ENCODE measurements at places on chromosomes 3 and 15.

DNA sequence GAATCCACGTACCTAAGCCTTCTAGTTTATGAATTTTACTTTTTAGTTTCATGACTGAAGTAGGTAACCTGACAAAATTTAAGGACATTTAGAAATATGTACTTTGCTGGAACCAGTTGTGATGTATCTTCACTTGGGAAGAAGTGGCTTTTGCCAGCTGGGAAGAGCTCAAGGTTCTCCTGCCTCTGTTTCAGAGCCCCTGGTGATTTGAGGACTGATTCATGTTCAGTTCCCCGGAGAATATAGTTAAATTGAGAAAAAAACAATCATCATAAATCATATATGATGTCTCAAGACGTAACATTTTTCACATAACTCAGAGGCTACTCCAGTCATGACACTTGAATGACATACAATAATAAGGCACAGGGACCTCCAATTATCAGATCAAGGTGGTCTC lies 473.4 kb downstream of the EPHA3 start:
- DNase-seq = no peak

- DNase-seq = no peak
Observed at GRCh38 chr3:38090453-38090852, 46.5 kb downstream of the ACAA1 start.

- DNase-seq = no peak
Observed at GRCh38 chr3:27637346-27637995, 84.7 kb downstream of the EOMES start.

GRCh38 chr15:79977431-79978054 lies 6.5 kb upstream of the BCL2A1 start:
- no peak for DNase-seq

GRCh38 chr3:193270451-193270850 lies 29.4 kb downstream of the PLAAT1 start:
- peak; percentile 12 for DNase-seq

GRCh38 chr3:177624528-177625495 lies 427.5 kb upstream of the TBL1XR1 start:
- DNase-seq = peak; percentile 16

GRCh38 chr3:30747771-30748281 lies 141.4 kb downstream of the TGFBR2 start:
- DNase-seq = peak; percentile 4

- no peak for DNase-seq
Observed at GRCh38 chr15:68348081-68348480, 70.5 kb downstream of the FEM1B start.

DNA sequence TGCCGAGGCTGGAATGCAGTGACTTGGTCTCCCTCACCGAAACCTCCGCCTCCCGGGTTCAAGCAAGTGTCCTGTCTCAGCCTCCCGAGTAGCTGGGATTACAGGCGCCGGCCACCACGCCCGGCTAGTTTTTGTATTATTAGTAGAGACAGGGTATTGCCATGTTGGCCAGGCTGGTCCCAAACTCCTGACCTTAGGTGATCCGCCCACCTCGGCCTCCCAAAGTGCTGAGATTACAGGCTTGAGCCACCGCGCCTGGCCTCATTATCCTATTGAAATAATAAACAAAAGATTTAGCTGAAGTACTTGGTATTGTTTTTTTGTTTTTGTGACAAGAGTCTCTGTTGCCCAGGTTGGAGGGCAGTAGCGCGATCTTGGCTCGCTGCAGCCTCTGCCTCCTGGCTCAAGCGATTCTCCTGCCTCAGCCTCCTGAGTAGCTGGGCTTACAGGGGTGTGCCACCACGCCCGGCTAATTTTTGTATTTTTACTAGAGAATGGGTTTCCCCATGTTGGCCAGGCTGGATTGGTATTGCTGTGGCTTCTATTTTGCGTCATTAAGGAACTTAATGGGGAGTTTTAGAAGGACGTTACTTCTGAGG lies 1.5 kb downstream of the RPL35A start:
- DNase-seq = no peak

GRCh38 chr15:95626501-95627361 lies 703.8 kb upstream of the NR2F2 start:
- DNase-seq = peak; percentile 19

DNA sequence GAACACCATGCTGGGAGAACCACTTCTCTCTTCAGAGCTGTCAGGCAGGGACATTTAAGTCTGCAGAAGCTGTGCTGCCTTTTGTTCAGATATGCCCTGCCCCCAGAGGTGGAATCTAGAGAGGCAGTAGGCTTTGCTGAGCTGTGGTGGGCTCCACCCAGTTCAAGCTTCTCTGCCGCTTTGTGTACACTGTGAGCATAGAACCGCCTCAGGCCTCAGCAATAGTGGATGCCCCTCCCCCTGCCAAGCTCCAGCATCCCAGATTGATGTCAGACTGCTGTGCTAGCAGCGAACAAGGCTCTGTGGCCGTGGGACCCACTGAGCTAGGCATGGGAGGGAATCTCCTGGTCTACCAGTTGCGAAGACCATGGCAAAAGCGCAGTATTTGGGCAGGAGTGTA lies 121.6 kb downstream of the NFKBIZ start:
- DNase-seq = no peak

DNA sequence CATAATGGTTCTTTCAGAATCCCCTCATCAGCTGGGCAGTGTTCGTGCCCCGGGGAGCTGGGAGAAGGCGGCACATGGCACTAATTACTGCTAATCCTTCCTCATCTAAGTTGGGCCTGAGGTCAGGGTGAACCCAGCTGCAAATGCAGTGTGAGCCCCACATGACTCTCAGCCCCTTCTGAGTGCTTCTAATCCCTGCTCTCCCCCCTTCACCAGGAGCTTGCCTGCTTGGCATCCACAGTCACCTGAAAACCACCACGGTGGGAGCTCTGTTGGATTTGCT lies 455 bp upstream of the TRPM1 start:
- DNase-seq = no peak

DNA sequence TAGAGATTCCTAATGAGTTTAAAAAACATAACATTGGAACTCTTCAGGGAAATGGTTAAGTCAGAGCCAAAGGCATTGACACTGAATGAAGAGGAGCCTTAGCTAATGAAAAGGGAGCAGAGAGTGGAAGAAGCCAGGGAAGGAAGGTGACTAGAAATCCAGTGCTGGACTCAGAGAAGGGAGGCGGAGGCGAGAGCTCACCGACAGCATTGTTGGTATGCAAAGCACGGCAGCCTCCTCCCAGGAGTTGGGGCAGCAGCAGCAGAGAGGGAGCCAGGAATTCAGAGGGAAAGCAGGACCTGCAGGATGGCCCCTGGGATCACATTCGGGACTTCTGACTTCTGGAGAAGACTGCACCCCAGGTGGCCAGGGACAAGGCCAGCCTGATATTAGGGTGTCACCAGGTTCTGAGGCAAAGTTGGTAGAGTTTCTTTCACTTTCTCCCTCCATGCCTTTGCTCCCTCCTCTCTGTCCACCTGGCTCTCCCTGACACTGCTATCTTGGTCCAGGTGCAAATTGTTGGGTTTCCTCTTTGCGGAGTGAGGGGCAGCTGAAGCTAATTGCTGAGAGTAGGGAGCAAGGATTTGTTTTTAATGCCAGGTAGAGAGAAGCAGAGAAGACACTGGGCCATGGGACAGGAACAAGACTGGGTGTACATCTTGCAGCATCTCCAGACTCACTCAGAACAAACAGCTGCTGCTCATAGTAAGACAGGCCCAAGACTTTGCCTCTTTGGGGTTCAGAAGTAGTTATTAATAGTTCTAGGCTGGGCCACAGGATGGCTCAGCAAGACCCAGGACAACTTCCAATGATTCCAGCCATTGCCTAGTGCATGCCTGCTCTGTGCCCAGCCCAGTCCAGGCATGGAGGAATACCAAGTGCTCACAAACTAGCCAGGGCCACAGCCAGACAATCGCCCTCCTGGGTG lies 157.9 kb downstream of the TLE3 start:
- DNase-seq = no peak

GRCh38 chr3:13019243-13020095 lies 53.8 kb downstream of the IQSEC1 start:
- DNase-seq = no peak

DNA sequence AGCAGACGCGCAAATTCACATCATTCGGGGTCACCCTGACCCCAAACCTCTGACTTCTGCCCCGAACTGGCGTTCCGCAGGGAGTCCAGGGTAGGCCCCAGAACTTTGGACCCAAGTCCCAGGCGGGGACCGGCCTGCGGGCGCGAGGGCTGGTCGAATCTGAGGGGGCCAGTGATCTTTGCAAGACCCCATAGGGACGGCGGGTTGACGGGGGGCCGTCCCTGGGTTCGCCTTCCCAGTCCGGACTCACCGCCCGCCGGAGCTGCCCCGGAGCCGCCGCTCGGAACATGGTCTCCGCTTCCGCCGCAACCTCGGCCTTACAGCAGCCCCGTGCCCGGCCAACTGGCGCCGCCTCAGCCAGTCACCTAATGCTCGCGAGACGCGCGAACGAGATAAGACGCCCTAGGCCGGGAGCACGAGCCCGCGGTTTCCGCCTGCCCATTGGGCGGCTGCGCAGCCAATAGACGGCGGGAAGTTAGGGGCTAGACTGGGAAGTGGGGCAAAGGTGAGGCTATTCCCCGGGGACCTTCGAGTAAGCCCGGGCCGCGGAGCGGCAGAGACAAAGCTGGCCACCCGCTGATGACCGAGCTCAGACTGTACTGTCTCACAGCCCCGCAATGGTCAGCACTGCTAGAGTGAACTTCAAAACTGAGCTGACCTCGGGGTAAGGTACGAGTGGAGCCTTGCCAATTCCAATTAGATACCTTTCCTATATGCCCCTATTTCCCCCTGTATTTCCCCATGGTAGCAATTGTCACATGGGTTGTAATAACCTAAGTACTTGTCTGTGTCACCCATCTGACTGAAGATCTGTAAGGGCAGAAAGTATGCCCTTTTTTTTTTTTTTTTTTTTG lies at the start of gene ETFA:
Gene ETFA, minus strand, starts transcription at position 370 of the 854 bp plus-strand sequence. Its CDS starts 81 bp downstream, at position 289.
- DNase-seq = peak; percentile 94

DNA sequence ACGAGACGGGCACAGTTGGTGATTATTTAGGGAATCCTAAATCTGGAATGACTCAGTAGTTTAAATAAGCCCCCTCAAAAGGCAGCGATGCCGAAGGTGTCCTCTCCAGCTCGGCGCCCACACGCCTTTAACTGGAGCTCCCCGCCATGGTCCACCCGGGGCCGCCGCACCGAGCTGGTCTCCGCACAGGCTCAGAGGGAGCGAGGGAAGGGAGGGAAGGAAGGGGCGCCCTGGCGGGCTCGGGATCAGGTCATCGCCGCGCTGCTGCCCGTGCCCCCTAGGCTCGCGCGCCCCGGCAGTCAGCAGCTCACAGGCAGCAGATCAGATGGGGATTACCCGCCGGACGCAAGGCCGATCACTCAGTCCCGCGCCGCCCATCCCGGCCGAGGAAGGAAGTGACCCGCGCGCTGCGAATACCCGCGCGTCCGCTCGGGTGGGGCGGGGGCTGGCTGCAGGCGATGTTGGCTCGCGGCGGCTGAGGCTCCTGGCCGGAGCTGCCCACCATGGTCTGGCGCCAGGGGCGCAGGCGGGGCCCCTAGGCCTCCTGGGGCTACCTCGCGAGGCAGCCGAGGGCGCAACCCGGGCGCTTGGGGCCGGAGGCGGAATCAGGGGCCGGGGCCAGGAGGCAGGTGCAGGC lies 318.0 kb downstream of the FGF12 start:
- peak; percentile 61 for DNase-seq

- no peak for DNase-seq
Observed at GRCh38 chr3:5294356-5294755, 106.8 kb downstream of the EDEM1 start.

GRCh38 chr3:124833710-124834332 lies 53.3 kb downstream of the ITGB5 start:
- no peak for DNase-seq

DNA sequence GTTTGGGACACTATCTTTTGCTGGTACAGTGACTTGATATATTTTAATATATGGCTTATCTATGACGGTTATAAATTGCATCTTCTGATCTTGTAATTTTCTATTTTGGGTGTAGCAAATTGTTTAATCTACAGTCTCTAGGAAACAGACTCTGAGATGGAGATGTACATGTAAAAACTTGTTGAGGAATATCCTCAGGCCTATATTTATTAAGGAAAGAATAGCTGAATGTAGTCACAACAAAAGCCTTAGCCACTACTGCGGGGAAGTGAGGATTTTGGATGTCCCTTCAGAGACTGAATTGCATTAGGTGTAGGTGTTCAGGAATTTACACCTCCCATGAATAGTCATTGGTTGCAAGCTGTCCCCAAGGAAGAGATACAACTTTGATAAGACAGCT lies 13.8 kb upstream of the OR5K3 start:
- DNase-seq = no peak

DNA sequence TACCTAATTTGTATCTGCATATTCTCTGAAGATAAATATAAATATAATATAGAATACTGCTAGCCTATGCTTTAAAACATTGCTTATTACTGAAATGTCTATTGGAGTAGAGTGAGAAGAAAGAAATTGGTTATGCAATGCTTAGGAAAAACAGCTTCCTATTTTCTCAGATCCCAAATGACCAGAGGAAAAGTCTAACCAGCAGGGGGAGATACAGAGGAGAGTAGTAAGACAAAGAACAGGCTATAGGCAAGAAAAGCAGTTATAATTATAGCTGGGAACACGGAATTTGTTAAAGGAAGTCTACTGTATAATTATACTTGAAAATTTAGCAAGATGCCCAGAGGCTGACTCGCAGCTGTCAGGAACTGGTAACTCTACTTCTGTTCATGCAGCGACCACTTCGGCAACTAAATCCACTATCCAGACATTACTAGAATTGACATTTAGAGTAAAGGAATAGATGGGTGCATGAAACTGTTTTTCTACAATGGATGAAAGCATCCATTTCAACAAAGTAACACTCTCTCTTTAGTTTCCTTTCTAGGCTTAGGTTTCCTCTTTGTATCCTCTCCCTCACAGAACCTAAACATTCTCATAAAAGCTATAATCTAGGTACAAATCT lies 97.2 kb downstream of the TBC1D5 start:
- DNase-seq = peak; percentile 23

DNA sequence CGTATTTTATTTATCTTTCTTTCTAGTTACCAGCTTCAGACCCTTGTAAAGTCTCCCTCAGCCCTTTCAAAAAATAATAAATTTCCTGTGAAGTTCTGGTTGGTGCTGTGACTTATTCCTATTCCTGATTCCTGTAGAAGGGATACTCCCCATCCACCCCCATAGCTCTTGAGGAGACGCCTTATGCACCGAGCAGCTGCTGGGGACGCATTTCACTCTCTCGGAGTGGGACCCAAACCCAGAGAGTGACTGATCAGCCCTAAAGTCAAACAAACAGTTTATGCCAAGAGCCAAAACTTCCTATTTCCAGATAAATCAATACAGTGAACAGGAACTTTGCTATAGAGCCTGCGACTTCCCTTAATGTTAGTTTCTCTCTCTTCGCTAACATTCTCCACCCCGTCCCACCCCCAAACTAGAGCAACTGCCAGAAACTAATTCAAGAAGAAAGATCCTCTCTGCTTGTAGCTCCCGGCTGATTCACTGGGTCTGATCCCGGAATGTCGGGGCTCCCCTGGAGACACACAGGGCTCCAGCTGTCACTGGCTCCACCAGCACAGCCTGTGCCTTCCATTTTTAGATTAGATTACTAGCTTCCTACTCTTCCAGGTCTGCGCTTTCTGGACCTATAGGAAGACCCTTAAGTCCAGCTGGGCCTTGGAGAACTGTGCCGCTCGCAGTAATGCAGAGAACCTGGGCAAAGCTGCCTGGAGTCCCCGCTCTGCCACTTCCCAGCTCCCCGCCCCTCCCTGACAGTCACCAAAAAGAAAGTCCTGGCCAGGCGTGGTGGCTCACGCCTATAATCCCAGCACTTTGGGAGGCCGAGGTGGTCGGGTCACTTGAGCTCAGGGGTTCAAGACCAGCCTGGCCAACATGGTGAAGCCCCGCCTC lies 45.2 kb downstream of the KLHL25 start:
- no peak for DNase-seq

GRCh38 chr3:64184621-64185020 lies 40.6 kb downstream of the PRICKLE2 start:
- DNase-seq = no peak

- no peak for DNase-seq
Observed at GRCh38 chr3:71010726-71011455, 572.6 kb downstream of the FOXP1 start.
